ENCODE measurements at places on chromosomes 6 and 20.

- no peak for DNase-seq
These were observed 55.0 kb downstream of the SAMD5 start for GRCh38 chr6:147563472-147563871.

- no peak for DNase-seq
These were observed 52.1 kb downstream of the BMP2 start for GRCh38 chr20:6819599-6819998.

- no peak for DNase-seq
These were observed 52.3 kb upstream of the UTRN start for GRCh38 chr6:144232832-144233230.

- no peak for DNase-seq
These were observed 91.3 kb upstream of the SLC35B3 start for GRCh38 chr6:8526624-8527023.

GRCh38 chr6:2478200-2478599, 232.8 kb upstream of the GMDS start:
- DNase-seq = no peak

- DNase-seq = no peak
These were observed 25.6 kb upstream of the GABRR1 start for GRCh38 chr6:89242574-89243330.

DNA sequence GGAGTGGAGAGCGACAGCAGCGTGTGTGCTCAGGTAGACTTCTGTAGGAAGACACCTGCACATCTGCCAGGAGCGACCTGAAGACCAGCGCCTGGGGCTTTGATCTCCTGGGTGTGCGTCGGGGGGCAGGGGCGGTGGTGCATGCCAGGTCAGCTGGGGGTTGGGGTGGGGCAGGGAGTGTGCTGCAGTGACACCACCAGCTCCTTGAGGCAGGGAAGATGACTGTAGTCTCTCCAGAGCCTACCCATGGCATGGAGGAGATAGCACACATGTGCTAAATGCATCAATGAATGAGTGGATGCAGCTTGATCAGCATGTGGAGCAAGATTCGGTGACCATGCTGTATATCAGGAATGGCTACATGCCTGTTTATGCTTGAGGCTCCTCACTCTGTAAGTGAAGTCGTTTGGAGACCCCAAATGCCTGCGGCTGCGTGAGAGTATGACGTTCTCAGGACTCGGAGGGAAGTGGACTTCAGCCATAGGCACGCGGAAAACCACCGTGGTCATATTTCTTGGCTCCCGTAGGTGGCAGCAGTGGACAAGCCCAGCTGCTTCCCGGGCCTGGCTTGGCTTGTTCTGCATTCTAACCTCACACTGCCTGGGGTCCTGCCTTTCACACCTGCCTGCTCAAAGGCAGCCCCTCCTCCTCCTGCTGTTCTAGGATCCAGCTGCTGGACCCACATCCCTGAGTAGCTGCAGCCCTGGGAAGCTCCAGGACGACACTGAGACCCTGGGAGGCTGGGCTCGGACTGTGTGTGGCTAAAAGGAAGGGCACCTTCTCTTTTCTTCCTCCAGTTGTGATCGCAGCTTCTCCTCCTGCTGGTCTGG, 39.4 kb upstream of the KCNK16 start:
- DNase-seq = peak; percentile 41

DNA sequence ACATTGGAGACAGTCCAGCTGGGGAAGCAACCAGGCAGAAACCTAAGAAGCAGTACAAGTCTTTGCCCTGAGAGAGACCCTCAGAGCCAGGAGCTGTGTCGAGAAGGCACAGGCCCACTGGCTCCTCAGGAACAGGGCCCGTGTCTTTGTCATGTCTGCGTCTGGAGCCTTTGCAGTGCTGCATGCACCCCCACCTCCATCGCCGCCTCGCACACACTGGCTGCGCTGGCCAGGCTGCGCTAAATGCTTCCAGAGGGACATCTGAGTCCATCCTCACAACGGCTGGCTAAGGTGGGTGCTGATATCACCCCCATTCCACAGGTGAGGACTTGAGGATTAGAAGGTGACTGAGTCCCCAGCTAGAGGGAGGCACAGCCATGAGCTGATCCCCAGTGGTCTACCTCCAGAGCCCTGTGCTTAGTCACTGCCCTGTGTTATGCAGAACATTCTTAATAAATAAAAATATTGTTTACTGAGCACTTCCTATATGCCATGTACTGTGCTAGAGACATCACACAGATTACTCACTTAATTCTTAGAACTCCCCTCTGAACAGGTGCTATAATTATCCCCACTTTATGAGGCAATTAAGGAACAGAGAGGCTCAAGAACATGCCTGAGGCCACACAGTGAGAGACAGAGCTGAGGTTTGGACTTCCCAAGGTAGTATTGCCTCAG, 27.6 kb downstream of the GABRR2 start:
- no peak for DNase-seq

- no peak for DNase-seq
These were observed 17.6 kb downstream of the GCLC start for GRCh38 chr6:53527249-53527765.

GRCh38 chr20:50189681-50190250, 864 bp upstream of the CEBPB start:
- DNase-seq = peak; percentile 90

- DNase-seq = peak; percentile 59
These were observed 24.4 kb upstream of the ARID1B start for GRCh38 chr6:156752666-156753301.

DNA sequence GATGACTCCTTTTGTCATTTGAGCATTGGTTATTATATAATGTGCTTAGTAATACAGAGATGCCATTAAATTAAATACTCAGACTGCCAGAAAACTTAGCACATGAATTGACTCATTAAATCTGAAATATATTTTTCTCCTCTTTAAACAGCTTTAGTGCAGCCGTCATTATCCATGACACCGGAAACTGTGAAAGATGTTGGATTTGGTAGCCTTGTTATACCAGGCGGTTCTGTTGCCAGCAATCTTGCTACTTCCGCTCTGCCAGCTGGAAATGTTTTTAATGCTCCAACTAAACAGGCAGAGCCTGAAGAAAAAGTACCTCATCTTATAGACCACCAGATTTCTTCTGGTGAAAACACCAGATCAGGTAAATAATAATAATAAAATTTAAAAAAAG, 97.6 kb downstream of the SCAF8 start:
- no peak for DNase-seq

- DNase-seq = no peak
These were observed 2.8 kb downstream of the CPNE1 start for GRCh38 chr20:35661908-35662307.

DNA sequence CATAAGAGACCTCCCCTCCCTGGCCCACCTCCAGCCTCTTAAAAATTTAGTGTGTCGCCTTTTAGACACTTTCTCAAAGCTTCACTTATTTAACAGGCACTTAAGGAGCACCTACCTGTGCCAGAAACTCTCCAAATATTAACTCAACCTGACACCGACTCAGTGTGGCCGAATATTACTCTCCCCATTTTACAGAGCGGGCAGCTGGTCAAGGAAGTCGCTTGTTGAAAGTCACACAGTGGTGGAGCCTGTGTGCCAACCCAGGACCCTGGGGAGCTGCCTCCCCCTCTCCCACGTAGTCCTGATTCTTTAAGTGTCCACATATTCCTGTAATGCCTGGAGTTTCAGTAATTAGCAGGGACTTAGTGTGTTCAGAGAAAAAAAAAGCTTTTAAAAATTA, 1.0 kb upstream of the PMEPA1 start:
- no peak for DNase-seq

- DNase-seq = no peak
These were observed 14.8 kb upstream of the FKBP5 start for GRCh38 chr6:35703554-35703953.

GRCh38 chr20:63580796-63581461, 6.9 kb upstream of the HELZ2 start:
- DNase-seq = peak; percentile 63

DNA sequence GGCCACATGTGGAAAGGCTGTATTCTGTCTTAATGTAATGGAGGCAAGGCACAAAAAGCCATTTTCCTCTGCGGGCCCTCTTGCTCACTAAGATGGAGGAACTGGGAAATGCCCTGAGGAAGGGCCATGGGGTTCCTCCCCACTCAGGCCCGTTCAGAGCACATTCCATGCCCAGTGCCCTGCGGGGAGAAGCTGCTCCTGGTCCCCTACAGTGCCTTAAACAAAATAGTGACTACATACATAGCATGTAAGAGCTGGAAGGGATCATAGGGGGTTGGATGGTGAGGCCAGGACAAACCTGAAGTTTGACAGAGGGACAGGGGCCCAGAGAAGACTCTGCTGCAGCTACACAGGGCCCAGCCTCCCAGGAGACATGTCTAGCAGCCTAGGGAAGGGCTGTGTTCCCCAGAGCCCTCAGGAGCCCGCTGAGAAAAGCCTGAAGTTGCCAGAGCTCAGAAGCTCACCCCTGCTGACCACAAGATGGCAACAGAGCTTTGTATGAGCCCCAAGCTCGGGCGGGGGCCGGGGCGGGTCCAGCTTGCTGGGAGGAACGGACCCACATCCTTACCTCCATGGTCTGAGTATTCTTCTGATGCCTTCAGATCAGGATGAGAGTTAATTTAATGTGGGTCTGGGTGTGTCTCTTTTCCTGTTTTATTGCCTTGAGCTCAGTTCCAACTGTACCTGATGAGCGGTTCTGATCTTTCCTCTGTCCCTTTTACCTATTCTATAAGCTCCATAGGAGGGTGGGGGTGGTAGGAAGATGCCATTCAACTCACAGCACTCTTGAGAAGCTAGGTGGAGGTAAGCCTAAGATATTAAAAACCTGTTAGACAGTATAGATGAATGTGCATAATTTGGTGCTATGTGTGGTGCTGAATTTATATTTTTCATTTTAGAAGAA, 242.9 kb downstream of the CDC5L start:
- no peak for DNase-seq

DNA sequence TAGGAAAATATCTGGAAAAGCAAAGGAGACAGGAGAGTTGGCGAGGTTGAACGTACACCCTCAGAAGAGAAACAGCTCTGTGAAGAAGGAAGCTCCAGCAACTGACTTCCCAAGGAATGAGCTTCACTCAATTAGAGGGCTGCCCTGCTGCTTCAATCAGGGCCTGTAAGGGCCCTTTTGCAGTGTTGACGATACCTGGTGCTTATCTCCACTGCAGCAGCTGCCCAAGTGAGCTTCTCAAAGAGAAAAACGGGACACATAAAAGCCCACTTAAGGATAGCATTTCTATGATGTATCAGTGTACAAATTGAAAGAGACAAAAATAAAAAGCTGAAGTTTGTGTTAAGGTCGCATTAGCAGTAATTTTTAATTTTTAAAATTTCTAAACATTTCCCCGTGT, 16.4 kb downstream of the SEC63 start:
- no peak for DNase-seq

DNA sequence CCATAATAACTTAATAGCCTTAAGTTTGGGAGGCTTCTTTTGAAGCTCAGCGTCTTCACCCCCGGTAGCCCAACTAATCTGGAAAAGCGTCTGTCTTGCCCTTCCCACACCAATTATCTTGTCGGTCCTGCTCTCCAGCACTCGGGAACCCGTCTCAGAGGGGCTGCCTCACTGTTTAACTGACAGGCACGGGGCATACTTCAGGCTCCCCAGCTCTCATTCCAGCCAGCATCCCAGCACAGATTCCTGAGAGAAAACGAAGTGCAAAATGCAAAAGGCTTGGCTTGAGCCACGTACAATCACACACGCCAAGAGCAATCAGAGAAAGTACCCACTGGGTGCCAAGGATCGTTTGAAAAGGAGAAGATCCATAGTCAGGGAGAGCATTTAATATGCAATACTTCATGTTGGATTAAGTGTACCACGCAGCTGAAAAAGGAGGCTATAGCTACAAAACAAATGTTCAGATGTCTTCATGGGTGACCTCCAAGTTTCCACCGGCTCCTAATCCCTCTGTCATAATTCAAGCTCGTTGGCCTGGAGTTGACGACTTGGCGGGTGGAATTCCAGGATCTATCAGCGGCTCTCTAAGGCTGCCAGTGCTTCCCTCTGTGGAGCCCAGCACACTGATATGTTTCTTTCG, 53.7 kb upstream of the STX16 start:
- no peak for DNase-seq

DNA sequence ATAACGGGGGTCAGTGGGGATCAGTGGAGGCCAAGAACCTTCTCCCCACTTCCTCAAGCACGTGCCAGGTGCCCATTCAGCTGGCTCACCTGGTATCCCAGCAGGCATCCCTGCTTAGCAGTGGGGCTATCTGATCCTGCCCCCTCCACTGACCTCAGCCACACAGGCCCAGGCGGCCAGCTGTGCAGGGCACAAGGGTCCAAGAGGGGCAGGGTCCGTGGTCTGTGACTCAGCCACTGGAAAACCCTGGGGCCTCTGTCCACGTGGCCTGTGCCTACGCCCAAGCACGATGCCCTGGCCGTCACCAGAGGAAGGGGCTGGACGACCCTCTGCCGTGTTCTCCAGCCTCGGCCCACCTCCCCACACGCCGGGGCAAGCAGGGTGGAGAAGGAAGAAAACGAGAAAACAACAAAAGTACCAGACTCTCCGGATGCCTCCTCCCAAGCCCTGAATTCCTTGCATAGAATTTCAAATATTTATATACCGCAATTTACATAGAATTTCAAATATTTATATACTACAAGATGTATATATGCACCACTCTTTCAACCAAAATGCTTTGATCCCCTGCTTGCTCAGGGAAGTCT, 12.1 kb downstream of the PXDC1 start:
- DNase-seq = peak; percentile 49

- peak; percentile 34 for DNase-seq
These were observed 92.9 kb upstream of the BHLHE23 start for GRCh38 chr20:63099456-63100173.

DNA sequence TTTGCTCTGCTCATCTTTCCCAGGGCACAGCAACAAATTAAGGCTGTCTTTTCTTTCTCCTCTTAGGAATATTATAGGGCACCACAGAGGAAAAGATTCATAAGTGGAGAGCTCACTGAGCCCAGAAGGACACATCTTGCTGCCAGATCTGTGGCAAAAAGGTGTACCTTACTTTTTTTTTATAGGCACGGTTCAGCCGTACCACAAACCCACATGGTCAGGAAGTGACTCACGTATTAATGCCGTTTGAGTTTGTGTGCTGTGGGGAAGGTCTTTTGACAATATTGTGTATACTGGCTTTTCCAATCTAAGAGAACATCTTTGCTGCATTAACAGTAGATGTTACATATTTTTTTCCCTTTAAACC, 28.4 kb downstream of the PAQR8 start:
- DNase-seq = no peak

GRCh38 chr20:15069355-15069754, 731.9 kb upstream of the FLRT3 start:
- no peak for DNase-seq

GRCh38 chr20:63617092-63617875, 9.6 kb downstream of the GMEB2 start:
- DNase-seq = no peak

GRCh38 chr20:19588732-19589131, 169.3 kb upstream of the RIN2 start:
- DNase-seq = no peak

GRCh38 chr6:2503816-2504494, 246.8 kb downstream of the MYLK4 start:
- DNase-seq = no peak

DNA sequence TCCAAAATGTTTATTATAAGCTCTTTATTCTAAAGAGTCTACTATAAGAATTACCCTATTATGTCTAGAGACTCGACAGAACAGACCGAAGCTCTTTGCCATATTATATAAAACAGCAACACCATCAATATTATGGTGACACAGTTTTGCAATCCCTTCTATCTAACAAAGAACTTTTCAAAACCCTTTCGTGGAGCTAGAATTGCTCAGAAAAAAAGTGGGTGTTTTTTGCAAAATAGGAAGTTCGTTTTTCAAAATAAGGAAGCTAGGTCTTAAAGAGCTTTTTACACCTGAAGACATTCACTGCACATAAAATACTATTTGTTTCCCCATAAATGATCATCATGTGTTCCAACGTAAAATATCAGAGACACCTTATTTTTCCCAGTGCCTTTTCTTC, 240.0 kb downstream of the FOXC1 start:
- no peak for DNase-seq

All from pancreas (tissue), 10 donors.